ENCODE measurements at places on chromosomes 7 and 10.

- DNase-seq: no peak
Observed at GRCh38 chr7:1066242-1066588, 21.7 kb upstream of the GPER1 start.

DNA sequence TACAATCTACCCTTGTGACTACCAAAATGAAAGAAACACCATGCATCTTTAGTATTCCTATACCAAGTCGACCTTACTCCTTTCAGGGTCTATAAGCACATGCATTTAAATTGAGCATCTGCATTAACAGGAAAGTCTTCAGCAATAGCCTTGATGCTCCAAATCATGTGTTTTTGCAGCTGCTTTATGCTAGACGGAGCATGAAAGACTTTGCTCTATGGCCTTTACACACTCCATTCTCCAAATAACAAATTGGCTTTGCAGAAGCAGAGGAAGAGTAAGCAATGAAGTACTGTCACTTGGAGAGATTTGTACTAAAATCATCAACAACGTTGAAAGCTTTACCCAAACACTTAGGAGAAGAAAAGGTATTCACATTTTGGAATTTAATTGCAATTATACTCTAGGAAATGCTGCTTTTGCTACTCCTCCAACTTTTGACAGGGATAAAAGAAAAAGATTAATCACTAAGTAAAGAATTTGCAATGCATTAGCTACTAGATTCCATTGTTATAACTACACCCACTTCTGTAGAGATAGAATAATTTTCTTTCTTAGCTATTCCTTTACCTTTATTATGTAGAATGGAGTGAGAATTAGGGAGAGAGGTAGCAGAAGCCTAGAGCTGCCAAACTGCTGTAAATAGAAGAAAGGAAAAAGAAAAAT lies 131.8 kb downstream of the SEMA3E start:
- DNase-seq: no peak

GRCh38 chr7:20784388-20785156 lies 2.1 kb downstream of the SP8 start:
- no peak for DNase-seq

GRCh38 chr10:114356751-114357514 lies 47.4 kb downstream of the AFAP1L2 start:
- no peak for DNase-seq

Data from OCI-M1 (cell line).